ENCODE measurements at places on chromosomes 11 and 22.

GRCh38 chr11:70402685-70403084 lies 4.4 kb downstream of the CTTN start:
- no peak for DNase-seq

- no peak for DNase-seq
Observed at GRCh38 chr11:102580185-102580951, 44.8 kb downstream of the MMP20 start.

DNA sequence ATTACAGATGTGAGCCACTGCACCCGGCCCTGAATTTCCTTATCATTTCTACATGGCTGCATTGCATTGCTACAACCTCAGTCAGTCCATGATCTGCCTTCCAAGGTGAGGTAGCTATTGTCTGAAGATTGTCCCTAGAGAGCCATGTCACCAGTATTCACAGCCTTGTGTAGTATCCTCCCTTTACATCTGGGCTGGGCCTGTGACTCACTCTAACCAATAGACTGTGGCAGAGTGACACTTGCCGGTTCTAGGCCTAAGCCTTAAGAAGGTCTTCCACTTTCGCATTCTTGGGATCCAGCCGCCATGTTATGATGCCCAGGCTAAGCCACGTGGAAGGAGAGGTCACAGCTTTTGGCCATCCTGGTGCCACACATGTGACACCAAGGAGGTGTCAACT lies 10.1 kb upstream of the PLEKHB1 start:
- no peak for DNase-seq

DNA sequence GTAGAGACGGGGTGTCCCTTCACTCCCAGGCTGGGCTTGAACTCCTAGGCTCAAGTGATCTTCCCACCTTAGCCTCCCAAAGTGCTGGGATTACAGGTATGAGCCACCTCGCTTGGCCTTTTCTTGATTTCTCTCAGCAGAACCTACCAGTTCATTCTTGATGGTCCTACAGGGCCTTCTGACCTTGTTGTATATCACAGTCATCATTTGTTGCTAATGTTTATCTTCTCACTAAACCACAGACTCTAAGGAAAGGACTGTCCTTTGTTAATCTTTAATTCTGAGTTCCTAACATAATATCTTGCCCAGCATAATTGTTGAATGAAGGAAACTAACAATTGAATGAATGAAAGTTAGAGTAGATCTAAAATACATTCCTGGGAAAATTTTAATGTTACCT lies 22.0 kb upstream of the ZC3H12C start:
- DNase-seq = no peak

DNA sequence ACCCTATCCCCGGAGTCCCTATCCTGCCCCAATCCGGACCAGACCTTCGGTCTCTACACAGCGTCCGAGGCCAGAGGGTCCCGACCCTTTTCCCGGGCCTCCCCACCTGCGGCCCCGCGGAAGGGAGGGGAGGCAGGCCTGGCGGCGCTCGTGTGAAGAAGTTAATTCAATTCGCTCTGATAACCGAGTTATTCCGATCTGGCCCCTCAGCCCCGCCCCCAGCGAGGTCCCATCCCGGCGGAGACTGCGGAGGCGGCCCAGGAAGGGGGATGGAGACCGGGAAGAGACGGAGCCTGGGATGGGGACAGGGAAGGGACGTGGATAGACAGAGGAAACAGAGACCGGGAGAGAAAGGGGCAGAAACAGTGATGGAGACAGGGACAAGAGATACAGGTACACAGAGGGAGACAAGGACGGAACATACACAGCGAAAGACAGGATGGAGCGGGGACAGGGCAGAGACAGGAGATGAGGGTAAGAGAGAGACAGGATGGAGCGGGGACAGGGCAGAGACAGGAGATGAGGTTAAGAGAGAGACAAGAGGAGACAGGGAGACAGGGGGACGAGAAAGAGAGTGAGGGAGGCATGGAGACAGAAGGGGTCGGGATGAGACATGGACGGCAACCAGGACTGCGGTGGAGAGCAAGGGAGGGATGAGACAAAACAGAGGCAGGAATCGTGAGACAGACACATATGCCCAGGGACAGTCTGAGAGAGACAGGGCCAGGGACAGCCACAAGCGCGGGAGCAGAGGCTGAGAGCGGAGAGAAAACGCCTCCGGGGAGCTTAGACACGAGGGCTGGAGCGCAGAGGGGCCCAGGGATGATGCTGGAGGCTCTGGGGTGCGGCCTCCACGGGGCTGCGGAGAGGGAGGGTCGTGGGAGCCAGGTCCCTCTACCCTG lies 636 bp upstream of the PHOX2A start:
- DNase-seq = no peak

DNA sequence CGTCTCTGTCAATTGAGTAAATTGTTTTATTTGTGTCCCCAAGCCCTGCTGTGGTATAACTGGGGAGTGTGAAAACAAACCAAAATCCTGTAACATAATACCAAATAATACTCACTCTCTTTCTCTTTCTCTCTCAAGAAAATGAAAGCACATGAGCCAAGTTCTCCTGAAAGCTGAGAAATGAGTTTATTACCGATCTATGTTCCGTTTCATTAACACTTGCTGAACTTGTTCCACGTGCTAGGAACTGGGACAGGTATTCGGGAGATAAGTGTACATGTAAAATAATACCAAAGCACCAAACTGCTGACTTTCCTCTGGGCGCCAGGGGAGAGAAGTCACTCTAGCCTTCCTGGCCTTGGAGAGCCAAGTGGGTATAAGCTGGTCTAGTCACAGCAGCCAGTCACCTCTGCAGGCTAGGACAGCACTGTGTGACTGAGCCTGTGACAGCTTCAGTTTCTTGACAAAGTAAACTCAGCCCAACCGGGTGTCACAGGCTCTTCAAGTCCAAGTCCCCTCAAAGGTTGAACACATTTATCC lies 23.1 kb downstream of the CD6 start:
- DNase-seq = no peak

- no peak for DNase-seq
Observed at GRCh38 chr11:1532606-1533341, 39.3 kb downstream of the DUSP8 start.

GRCh38 chr11:71486320-71486719 lies 33.3 kb downstream of the NADSYN1 start:
- no peak for DNase-seq

GRCh38 chr11:31450841-31451240 lies 58.6 kb downstream of the IMMP1L start:
- no peak for DNase-seq

- no peak for DNase-seq
Observed at GRCh38 chr22:45859231-45860161, 117.5 kb downstream of the WNT7B start.

DNA sequence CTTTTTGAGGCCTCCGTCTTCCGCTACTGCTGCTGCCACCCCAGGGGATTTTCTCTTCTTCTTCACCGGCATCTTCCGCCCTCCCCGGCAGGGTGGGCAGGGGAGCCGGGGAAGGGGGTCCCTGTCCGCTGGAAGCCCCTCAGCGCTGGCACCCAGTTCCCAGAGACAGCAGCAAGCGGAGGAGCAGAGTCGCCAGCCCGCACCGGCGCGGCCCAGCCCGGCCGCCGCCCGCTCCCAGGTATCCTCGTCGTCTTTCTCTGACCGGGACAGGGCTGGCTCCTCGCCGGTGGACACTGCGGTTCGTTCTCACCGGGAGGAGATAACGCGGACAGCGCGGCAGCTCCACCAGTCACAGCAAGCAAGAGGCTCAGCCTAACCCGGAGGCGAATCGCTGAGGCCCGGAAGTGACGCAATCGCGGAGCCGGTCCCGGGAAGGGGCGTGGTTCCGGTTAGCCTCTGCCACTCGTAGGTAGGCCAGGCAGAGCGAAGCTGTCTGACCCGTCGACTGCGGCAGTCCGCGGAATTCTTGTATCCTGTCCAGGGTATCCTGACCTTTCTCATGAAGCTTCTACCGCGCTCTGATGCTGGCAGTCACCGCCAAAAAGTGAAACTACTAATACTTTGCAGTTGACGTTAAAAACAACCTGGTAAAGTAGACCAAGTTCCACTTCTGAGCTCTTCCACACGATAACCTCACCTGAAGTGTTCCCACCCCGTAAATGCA lies at the start of gene DCUN1D5:
DCUN1D5 (minus strand) TSS at position 360 of the 724 bp plus-strand sequence; CDS start at position 72, 288 bp downstream.
- peak; percentile 89 for DNase-seq

DNA sequence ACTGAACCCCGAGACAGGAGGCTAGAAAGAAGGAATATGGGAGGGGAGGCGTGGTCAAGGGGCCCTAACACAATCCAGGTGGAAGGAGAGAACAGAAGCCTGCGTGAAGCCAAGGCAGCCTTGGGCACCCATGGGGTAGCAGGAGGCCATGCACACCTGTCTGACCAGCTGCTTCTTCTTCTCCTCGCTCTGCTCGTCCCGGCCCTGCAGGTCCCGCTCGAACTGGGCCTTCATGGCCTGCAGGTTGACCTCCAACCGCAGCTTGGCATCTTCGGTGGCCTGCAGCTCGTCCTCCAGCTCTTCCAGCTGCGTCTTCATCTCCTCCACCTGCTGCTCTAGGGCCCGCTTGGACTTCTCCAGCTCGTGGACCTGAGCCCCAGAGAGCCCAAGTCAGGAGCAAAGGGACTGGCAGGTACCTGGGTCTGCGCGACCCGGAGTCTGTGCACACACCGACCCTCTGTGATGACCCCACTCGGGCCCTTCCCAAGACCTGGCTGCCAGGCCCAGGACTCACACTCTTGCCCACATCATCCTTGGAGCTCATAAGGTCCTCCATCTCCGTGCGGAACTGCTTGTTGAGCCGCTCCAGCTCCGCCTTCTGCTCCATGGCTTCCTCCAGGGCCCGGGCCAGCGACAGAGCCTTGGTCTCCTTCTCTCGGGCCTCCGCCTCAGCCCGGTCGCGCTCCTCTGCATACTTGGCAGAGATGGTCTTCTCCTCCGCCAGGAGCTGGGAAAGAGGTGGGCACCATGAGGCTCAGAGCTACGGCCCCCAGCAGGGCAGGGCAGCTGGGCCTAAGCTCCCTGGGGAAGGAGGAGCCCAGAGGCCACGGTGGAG lies 35.9 kb downstream of the APOL1 start:
- DNase-seq = no peak

- no peak for DNase-seq
Observed at GRCh38 chr22:20843501-20843900, 15.1 kb downstream of the PI4KA start.

Measured in GM12878 (cell line).